Cerebellum (tissue), 4 donors: ENCODE measurements at places on chromosomes 11 and 22.

DNA sequence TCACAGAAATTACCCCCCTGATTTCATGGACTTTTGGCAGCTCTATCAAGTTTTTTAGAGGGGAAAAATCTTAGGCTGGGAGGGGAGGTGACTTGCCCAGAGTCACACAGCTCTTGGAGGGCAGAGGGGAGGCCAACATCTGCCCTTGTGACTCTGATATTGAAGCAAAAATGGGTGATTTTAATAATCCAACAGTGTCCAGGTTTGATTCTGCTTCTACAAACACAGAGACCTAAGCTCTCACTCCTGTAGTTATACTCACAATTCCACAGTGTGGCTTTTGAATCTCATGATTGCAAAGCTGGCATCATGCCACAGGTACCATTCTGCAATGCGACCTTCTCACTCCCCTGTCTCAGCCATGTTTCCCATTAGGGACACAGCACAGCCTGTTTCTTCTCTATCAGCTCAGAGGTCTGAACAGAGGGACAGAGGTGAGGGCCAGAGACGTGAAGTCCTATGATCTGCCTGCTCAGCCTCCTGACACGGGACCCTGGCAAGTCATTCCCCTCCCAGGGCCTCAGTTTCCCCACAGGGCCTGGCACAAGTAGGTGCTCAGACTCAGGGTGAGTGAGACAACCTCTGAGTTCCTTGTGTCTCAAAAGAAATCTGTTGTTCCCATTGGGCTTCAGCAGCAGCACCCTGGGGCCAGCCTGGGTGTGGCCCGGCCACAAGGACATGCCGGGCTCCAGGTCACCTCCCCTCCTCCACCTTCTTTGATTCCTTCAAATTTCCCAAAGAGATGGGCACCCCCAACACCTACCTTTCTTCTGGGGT, 766 bp downstream of the APOL2 start:
- DNase-seq: peak; percentile 24

DNA sequence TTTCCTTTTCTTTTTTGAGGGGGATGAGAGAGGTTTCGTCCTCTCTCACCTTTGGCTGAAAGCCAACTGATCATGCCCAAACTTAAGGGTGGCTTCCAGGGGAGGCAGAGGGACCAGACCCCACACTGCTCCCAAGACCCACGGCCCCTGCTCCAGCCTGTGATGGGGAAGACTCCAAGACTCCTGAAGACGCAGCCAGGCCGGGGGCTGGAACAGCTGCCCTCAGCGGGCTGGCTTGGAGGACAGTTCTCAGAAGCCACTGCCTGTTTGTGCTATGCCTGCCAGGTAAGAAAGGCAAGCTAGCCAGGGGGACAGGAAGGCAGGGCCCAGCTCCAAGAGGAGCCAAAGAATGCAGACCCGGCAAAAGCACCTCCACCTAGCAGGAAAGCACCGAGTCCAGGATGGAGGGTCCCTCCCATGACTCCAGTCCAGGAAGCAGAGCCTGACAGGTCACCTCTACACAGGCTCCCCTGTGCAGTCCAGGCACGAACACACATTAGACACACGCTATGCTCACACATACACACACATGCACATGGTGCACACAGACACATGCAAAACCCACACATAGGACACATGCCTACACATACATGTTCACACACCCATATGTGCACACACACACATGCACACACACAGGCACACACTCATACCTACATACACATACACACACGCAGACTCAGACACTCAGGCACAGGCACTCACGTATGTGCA, 31.3 kb downstream of the GNB1L start:
- DNase-seq: no peak

DNA sequence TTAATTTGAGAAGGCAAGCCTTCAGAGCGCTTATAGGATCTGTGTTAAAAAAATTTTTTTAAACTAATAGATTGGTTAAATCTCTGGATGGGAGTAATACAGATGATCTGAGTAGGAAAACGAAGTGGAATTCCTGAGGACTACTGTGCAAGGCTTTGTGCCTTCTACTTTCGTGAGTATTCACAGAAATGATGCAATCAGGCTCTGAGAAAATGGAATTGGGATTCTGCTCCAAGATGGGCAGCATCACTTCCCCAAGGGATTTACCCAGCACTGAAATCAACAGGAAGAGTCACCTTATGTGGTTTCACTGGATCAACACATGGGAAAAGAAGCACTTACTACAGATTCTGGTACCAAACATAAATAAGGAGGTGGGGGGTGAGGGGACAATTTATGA, 12.5 kb downstream of the KMT5B start:
- DNase-seq: no peak

GRCh38 chr11:3006505-3007260, 14.6 kb upstream of the NAP1L4 start:
- DNase-seq: no peak

DNA sequence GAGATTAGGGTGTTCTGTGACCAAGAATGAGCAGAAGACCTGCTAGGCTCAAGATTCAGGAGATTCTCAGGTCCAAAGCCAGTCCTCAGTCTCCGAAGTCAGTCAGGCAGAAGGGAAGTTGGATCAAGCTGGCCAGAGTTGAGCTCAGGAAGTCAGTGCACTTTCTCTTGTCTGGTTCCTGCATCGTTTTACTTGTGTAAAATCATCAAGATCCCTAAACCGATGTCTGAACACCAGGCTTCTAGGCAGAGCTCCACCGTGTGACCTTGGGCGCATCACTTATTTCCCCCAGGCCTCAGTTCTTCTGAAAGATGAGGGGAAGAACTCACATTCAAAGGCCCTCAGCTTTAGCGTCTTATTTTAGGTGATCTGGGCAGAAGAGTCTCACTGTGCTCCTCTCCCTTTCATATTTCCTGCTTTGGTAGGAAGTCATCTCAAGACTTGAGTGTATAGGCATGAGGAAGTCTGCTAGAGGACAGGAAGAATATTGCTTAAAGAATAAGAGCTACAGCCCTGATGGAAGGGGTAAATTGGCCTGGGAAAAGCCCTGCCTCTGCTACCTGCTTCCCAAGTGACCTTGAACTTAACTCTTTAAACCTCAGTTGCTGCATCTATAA, 20.2 kb downstream of the NF2 start:
- DNase-seq: no peak

DNA sequence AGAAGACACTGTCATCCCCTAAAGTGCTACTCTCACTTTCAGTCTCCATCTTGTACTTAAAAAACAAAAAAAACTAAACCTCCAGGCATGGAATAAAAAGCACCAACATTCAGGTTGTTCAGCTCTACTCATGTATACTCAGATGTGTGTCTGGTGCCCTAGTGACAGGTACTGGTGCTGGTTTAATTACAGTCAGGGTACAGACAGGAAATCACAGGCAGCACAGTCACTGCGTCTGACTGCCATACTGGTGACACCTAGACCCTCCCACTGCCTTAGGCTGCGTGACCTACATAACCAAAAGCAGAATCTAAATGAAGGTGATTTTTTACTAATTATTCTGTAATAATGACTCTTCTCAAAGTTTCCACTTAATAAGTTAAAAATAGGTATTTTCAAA, at the start of gene ARHGAP32:
TSS of gene ARHGAP32 (minus strand) at position 176 of the 400 bp plus-strand sequence. CDS start at position 49, 127 bp downstream.
- DNase-seq: no peak

GRCh38 chr11:128552783-128553661, 34.3 kb downstream of the ETS1 start:
- no peak for DNase-seq

- DNase-seq: no peak
These were observed 15.4 kb downstream of the LRP5 start for GRCh38 chr11:68327586-68328370.

DNA sequence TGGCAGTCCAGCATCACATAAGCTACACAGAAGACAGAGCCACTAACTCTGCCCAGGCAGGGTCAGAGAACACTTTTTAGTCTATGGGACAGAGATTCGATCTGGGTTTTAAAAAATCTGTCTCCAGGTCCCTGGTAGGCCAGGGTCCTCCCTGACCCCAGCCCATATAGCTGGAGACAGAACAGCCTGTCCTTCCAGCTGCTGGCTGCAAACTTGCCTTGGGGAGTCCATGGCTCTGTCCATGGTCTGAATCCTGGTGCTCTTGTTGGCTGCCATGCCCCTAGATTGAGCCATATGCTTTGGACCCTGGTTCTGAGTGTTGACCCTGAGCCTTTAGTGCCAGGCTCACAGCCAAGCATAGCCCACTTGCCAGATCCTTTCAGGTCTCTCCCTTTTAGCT, 13.3 kb upstream of the LIPT2 start:
- no peak for DNase-seq

- DNase-seq: no peak
These were observed 39.8 kb upstream of the MTNR1B start for GRCh38 chr11:92929653-92930052.

DNA sequence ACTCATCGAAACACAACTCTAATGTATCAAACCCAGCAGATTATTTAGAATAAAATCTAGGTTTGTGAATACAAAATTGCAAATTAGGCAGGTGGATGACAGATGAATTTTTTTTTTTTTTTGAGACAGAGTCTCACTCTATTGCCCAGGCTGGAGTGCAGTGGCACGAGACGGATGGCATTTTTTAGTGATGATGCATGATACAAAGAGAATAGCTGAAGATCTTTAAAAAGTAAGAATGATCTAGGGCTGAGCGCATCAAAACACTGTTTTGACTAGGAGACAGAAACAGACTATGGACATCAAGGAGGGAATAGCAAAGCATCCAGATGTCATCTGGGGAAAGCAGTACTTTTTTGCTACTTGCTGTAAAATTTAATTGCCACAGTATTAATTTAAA, 63.8 kb downstream of the IMMP1L start:
- DNase-seq: no peak

- DNase-seq: no peak
These were observed 67.6 kb upstream of the CYP2D6 start for GRCh38 chr22:42198226-42198625.

DNA sequence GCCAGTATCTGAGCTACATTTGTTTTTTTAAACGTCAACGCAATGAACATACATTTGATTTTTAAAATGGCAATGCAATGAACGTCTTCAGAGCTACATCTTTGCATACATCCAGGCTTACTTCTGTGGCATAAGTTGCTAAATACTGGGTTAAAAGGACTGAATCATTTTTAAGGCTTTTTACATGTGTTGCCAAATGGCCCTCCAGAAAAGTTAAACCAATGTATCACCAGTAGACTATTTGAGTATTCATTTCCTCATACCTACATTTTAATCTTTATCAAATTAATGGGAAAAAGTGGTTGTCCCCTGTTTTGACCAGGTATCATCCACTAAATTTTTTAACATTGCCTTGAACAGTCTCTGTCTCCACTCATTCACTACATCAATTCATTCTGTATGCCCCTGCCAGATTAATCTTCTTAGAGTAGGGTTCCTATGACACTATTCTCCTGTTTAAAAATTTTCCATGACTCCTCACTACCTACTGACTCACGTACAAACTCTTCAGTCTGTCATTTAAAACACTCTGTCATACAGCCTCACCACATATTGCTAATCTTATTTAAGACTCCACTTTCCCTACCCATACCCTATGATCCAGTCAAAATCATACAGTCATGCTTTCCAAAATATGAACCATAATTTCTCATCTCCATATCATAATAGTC, 12.4 kb upstream of the PRRG4 start:
- no peak for DNase-seq

DNA sequence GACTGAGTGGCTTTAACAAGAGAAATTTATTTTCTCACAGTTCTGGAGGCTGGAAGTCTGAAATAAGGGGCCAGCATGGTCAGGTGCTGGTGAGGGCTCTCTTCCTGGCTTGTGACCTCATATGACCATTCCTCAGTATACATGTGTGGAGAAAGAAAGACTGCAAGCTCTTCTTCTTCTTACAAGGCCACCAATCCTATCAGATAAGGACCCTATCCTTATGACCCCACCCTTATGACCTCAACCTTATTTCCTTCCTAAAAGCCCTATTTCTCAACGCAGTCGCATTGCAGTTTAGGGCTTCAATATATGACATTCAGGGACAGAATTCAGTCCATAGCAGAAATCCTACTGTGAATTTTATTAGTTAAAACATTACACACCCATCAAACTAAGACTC, 124.4 kb upstream of the RAG2 start:
- no peak for DNase-seq

DNA sequence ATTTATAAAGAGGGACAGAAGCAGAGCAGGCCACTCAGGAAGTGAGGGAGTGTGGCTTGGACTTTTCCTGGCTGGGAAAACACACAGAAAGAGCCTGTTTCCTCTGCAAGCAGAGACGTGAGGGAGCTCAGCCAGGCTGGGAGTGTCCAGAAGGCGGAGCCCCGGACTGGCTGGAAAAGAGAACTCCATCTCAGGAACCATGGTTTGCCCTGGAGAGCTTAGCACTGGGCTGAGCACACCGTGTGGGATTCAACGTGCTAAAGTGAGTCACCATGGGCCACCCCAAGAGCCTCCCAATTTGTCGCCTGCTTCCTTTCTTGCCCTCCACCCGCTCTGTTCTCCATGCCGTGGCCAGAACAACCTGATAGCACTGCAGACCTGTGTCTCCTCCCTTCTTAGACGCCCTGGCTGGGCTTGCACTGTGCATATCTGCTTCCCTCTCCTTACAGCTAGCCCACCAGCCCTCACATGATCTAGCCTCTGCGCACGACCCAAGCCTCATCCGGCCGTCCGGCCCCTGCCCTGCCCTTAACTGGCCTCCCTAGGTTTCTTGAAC, 51.8 kb downstream of the GALNT18 start:
- peak; percentile 56 for DNase-seq

GRCh38 chr11:110061296-110061695, 31.9 kb upstream of the ZC3H12C start:
- DNase-seq: no peak

DNA sequence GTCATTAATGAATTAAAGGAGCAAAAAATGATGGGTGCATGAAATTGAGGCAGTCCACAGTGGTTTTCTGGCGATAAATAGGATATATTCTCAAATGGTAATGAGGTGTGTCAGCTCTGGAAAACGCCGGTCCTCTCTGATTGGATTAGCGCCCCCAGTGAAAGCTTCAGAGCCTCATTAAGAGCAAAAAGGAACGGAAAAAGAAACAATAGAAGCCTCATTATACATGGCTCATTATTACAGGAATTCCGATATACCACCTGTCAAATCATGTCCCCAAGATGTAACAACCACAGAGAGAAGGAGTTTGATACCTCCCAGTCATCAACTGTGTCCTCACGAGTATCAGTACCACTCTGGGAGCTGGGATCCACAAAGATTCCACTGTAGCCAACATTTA, 175.7 kb upstream of the PITPNB start:
- no peak for DNase-seq

GRCh38 chr11:14075118-14076078, 112.9 kb downstream of the SPON1 start:
- no peak for DNase-seq

DNA sequence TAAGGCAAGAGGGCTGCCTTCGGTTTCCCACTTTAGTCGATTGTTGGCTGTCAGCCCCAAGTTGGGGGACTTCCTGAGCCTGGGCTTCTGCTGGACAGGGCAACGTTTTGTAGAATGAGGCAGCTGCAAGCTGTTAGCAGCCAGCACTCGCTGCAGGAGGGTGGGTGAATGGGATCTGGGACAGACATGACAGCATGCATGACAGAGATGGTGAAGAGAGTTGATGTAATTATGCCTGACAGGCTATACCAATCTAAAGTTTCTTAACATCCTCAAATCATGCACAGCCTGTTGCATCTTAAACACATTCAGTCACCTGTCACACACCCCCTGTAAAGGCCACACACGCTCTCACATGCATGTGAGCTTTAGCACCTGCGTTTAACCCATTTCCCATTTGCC, 49.2 kb downstream of the CWC15 start:
- DNase-seq: no peak
